ENCODE measurements at places on chromosomes 5 and 9. TPM values are rescaled to one million over a fixed set of nuclear protein-coding genes. Genes with fewer than 3 reads are reported as not detected.
A peak's percentile ranks its signal among the peaks of the same experiment; 100 is the strongest.

GRCh38 chr9:134851020-134851419 is 29.6 kb upstream of the FCN2 start:
- H3K27ac ChIP-seq, result no peak overlapping the region
- H3K27me3 ChIP-seq, result no peaks in the 10 kb centered on the region
- H3K4me3 ChIP-seq, result no peak overlapping the region
- H3K36me3 ChIP-seq, result no peaks in the 10 kb centered on the region
- peaks cover 6% of the 10 kb centered on the region for H3K4me1 ChIP-seq

CXXC5 gene
- 6.7 TPM for total RNA-seq

GRCh38 chr9:91137391-91137790 is 224.3 kb downstream of the AUH start:
- H3K27ac ChIP-seq, result no peak overlapping the region
- H3K4me1 ChIP-seq, result no peaks in the 10 kb centered on the region

GRCh38 chr9:32326146-32326545 is 58.3 kb upstream of the ACO1 start:
- H3K36me3 ChIP-seq, result no peaks in the 10 kb centered on the region
- no peak for DNase-seq
- H3K27ac ChIP-seq, result no peak overlapping the region
- H3K4me1 ChIP-seq, result no peaks in the 10 kb centered on the region

DNA sequence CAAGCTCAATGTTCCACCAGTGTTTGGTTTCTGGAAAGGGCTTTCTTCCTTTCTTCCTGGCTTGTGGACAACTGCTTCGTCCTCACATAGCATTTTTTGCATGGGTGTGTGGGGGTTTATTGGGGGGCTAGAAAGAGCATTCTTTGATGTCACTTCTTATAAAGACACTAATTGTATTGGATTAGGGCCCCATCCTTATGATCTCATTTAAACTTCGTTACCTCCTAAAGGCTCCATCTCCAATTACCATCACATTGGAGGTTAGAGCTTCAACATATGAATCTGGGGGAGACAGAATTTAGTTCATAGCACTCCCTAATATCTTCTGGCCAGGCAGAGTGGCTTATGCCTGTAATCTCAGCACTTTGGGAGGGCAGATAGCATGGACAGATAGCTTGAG is 6.1 kb upstream of the MACROH2A1 start:
- H3K27me3 ChIP-seq, result no peaks in the 10 kb centered on the region
- no peak overlapping the region for H3K4me3 ChIP-seq
- no peaks in the 10 kb centered on the region for H3K36me3 ChIP-seq
- no peak for DNase-seq
- H3K4me1 ChIP-seq, result no peaks in the 10 kb centered on the region

TPRN gene
- total RNA-seq, result 6.6 TPM

TSSK1B gene
- not detected for total RNA-seq

PCDHB2 gene
- 3.9 TPM for total RNA-seq

GRCh38 chr5:72351376-72351775 is 31.2 kb downstream of the PTCD2 start:
- H3K27me3 ChIP-seq, result no peaks in the 10 kb centered on the region
- no peak for DNase-seq
- no peak overlapping the region for H3K4me3 ChIP-seq

FBXO38 gene
- total RNA-seq, result 38.0 TPM

DNA sequence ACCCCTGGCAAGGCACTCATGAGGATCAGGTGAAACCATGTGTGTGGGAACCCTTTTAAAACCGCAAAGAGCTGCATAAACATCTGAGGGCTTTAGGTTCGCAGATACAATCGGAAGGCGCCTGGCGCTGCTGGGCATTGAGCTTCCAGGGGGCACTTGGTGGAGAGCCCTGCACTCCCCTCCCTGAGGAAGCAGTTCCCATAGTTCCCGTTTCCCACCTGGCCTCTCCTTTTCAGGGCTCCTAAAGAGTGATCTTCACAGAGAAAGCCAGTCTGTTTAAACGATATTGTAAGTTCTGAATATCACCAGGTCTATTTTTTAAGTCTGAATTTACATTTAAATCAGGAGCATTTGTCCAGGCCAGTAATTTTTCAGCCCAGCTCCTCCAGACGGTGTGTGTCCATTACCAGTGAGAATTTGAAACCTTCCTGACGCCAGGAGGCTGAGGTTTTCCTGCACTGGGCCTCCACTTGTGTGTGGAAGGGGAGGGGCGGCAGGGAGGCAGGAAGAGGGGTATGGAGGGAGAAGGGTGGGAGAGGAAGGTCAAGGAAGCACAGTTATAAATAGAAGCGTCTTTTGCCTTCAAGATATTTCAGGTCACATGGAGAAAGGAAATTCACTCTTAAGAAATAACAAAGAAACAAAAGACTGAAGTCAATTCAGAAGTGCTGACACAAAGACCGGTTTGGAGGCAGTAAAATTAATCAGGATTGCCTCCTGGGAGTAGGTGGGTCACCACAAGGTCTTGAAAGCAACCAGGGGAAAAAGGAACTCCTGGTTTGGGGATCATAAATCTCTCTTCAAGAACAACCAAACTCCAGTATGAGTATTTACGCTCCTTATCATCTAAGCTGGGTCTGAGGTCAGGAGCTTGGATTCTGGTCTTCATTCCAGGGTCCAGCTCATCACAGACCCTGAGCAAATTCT is 14.3 kb upstream of the MGAT1 start:
- peak; percentile 80 for DNase-seq
- no peaks in the 10 kb centered on the region for H3K27me3 ChIP-seq
- no peaks in the 10 kb centered on the region for H3K36me3 ChIP-seq
- no peak overlapping the region for H3K4me3 ChIP-seq

DNA sequence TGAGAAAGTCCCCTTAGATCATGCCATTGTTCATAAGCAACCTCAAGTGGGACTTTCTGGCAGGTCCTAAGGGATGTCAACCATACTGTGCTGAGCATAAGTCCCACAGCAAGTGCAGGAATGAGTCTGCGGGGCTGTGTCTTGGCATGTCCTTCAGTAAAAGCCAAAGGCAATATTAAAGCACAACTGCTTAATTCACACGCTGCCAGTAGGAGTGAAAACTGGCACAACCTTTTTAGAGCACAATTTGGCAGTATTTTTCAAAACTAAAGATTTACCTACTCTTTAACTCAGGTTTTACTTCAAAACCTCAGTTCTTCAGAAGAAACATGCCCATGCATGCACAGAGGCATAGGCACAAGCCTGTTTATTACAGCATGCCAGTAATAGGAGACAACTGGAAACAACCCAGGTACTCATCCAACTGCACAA is 24.4 kb upstream of the SMAD5 start:
- H3K27ac ChIP-seq, result no peak overlapping the region
- no peaks in the 10 kb centered on the region for H3K27me3 ChIP-seq
- no peak overlapping the region for H3K4me3 ChIP-seq

GRCh38 chr5:110441035-110441434 is 285.4 kb downstream of the TMEM232 start:
- H3K27ac ChIP-seq, result no peak overlapping the region
- no peak for DNase-seq
- no peaks in the 10 kb centered on the region for H3K4me1 ChIP-seq
- no peak overlapping the region for H3K4me3 ChIP-seq
- no peaks in the 10 kb centered on the region for H3K36me3 ChIP-seq

PCDHGA2 gene
- total RNA-seq, result 13.5 TPM

CCL21 gene
- total RNA-seq, result 34.2 TPM

SNAPC3 gene
- 27.8 TPM for total RNA-seq

C7 gene
- total RNA-seq, result 1,207 TPM

SCGB3A1 gene
- total RNA-seq, result not detected

DNA sequence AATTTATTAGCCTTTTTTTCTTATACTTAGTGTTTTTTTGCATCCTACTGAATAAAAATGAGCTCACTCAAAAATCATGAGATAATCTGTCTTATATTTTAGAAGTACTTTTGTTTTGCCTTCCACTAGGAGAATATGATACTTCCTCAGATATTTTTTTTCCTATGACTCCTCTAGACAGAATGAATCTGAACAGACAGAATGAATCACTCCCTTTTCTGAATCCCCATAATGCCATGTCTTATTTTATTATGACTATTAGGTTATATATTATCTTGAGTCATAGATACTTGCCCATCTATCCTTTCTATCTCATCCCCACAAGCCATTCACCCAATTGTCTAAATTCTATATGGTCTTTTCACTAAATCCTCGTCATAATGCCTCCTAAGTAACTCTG is 134.6 kb downstream of the BRINP1 start:
- no peaks in the 10 kb centered on the region for H3K36me3 ChIP-seq
- no peaks in the 10 kb centered on the region for H3K4me1 ChIP-seq
- H3K27ac ChIP-seq, result no peak overlapping the region
- no peaks in the 10 kb centered on the region for H3K27me3 ChIP-seq
- no peak overlapping the region for H3K4me3 ChIP-seq
- no peak for DNase-seq

DNA sequence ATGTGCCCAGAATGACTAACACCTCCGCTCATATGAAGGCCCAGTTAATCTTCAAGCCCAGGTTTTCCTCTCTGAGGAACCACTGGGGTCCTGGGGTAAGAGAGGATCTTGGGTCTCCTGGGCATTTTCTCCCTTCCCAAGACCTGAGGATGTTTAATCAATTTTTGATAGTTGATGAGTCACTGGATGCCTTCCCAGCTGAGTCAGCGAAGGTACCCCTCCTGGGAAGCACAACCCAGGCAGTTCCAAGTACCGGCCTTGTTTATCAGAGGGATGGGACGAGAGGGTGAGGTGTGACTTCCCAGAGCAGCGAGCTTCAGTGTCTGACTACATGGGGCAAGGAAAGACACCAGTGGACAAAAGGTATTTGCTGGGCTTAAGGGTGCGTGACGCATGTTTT is 119.6 kb upstream of the IL12B start:
- DNase-seq, result no peak
- no peak overlapping the region for H3K4me3 ChIP-seq
- H3K36me3 ChIP-seq, result no peaks in the 10 kb centered on the region
- H3K27ac ChIP-seq, result no peak overlapping the region
- H3K27me3 ChIP-seq, result no peaks in the 10 kb centered on the region

WDR38 gene
- total RNA-seq, result 1.2 TPM

FREM1 gene
- total RNA-seq, result 2.8 TPM

- H3K36me3 ChIP-seq, result no peaks in the 10 kb centered on the region
- H3K27me3 ChIP-seq, result no peaks in the 10 kb centered on the region
- no peaks in the 10 kb centered on the region for H3K4me1 ChIP-seq
Measured at GRCh38 chr9:119768266-119768665, 399.0 kb upstream of the BRINP1 start.

GRCh38 chr5:107413754-107414153 is 257.0 kb downstream of the EFNA5 start:
- H3K27ac ChIP-seq, result no peak overlapping the region
- H3K4me1 ChIP-seq, result no peaks in the 10 kb centered on the region
- no peak for DNase-seq

ENC1 gene
- total RNA-seq, result 27.7 TPM

PRR16 gene
- 1.8 TPM for total RNA-seq

GRCh38 chr5:59582746-59583145 is 310.8 kb downstream of the PDE4D start:
- H3K4me1 ChIP-seq, result no peaks in the 10 kb centered on the region
- DNase-seq, result no peak
- H3K4me3 ChIP-seq, result no peak overlapping the region
- H3K27ac ChIP-seq, result no peak overlapping the region
- no peaks in the 10 kb centered on the region for H3K27me3 ChIP-seq
- no peaks in the 10 kb centered on the region for H3K36me3 ChIP-seq

GRCh38 chr9:114390952-114391351 is 3.2 kb upstream of the AKNA start:
- no peaks in the 10 kb centered on the region for H3K36me3 ChIP-seq
- H3K4me3 ChIP-seq, result no peak overlapping the region
- peaks cover 31% of the 10 kb centered on the region for H3K4me1 ChIP-seq
- no peak overlapping the region for H3K27ac ChIP-seq
- DNase-seq, result no peak

DNA sequence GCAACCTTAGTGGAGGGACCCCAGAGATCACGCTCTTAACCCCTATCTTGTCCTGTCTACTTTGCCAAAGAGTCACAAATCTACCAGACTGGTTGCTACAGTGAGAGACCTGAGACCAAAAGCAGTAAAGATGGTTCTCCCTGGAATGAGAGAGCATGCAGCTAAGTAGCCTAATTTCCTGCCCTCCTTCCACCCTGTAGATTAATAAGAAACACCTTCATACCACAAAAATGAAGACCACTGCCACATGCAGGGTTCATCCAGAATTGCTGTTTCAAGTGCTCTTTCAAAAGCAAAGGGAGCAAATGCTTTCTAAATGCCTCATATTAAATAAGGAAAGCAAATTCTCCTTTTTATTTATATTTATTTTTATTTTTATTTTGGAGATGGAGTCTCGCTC is 119.1 kb downstream of the UGCG start:
- no peak overlapping the region for H3K4me3 ChIP-seq
- H3K36me3 ChIP-seq, result no peaks in the 10 kb centered on the region
- DNase-seq, result no peak
- no peaks in the 10 kb centered on the region for H3K27me3 ChIP-seq

- H3K27ac ChIP-seq, result no peak overlapping the region
- DNase-seq, result peak; percentile 27
- H3K27me3 ChIP-seq, result no peaks in the 10 kb centered on the region
- H3K4me3 ChIP-seq, result no peak overlapping the region
Measured at GRCh38 chr9:14277244-14277643, 36.7 kb downstream of the NFIB start.
